Cortex of kidney (tissue), 1 donor: ENCODE measurements at places on chromosomes 2 and 18.

- no peak for DNase-seq
These were observed 90.7 kb downstream of the INO80D start for GRCh38 chr2:205995260-205995659.

- no peak for DNase-seq
These were observed 383.9 kb downstream of the ARHGAP15 start for GRCh38 chr2:143513081-143513480.

- no peak for DNase-seq
These were observed 576.4 kb upstream of the PIK3C3 start for GRCh38 chr18:41378598-41378997.

DNA sequence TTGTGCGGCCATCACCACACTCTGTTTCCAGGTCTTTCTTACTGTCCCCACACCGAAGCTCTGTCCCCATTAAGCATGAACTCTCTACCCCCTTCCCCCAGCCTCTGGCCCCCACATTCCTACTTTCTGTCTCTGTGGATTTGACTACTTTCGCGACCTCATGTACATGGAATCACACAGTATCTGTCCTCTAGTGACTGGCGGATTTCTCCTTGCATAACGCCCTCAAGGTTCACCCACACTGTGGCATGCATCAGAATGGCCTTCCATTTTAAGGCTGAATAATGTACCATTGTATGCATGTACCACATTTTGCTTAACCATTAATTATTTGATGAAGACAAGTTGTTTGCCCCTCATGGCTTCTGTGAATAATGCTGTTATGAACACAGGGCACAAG, 467.6 kb upstream of the HS6ST1 start:
- DNase-seq, result no peak

DNA sequence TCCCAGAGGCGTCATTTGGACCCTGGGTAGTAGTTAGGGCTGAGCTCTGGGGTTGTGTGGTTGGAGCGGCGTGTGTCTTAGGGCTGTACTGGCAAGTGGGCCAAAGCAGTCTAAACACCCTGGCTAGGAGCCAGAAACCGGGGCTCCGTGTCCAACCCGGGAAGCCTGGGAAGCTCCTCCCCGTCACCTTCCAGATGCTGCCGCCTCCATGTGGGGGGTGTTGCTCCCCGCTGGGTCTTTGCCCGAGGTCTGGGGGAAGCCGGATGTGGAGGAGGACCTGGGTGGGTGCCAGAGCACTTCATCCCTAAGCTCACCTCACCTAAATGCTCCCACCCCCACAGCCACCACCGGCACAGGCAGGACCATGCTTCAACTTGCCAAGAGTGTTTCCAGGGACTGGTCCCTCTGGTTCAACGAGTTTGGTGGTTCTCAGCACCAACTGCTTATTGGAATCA, 25.4 kb downstream of the TET3 start:
- DNase-seq, result no peak

- DNase-seq, result no peak
These were observed 106.0 kb upstream of the TAF1B start for GRCh38 chr2:9737053-9737875.

- DNase-seq, result no peak
These were observed 685.8 kb upstream of the HS6ST1 start for GRCh38 chr2:129004485-129004884.

DNA sequence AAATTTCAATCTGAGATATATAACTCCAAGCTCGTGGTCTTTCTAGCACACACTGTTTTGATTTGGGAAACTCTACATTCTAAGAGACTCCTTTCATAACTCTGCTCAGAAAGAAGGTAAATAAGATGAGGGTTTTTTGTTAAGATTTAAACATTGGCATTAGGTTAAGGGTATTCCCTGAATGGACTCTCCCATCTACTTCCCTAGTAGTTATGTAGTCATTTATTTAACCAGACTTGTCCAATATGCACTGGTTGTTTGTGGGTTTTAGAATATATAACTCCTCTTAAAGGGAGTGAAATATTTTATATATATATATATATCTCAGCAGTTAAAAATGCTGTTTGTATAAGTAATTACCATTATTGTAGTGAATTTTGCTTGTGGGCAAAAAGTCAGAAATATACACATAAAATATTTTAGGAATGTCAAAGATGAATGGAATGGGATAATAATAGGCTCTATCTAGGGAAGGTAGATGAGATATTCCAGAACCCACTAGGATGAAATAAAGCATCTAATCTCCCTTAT, 61.5 kb upstream of the WDR75 start:
- DNase-seq, result no peak
